CD4-positive, alpha-beta T cell (primary cell): ENCODE measurements at places on chromosomes 12 and 14.
A peak's percentile ranks its signal among the peaks of the same experiment; 100 is the strongest.

GRCh38 chr14:32329690-32330285, 690 bp downstream of the AKAP6 start:
- DNase-seq: no peak

- DNase-seq: no peak
These were observed 5.9 kb upstream of the GALNT9 start for GRCh38 chr12:132335179-132335756.

DNA sequence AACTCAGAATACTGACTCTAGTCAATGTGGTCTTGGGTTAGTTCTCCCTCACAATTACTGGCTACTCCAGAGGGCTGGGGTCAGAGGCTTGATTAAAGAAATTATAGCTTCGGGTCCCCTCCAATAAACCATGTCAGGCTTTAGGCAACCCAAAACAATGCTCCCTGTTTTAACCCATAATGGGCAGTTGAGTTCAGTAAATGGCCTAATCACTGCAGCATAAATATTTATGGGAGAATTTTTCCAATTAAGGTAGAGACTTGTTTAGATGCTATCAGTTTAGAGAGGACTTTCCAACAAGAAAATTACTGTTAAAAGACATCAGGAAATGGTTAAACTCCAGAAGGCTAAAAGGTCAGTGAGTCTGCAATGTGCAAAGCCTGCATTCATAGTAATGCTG, 389.2 kb upstream of the PRICKLE1 start:
- DNase-seq: no peak

DNA sequence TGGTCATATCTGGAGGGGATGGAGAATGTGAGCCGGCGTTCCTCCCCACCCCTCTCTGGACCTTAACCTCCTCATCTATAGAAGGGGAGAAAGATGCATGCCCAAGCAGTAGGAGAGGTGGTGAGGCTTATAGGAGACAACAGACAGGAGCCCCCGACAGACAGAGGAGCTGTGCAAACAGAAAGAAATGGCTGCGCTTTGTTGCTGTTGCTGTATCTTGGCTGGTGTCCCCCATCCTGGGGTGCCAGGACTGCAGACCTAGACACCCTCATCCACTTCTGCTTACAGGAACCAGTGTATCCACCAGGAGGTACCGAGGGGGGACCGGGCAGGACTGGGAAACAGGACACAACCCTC, 397 bp downstream of the SERPINA1 start:
- no peak for DNase-seq

GRCh38 chr14:58048219-58048618, 103.8 kb downstream of the ARMH4 start:
- no peak for DNase-seq

GRCh38 chr14:75487155-75487671, 35.1 kb upstream of the BATF start:
- DNase-seq: no peak

GRCh38 chr14:64696355-64696857, 7.8 kb upstream of the PLEKHG3 start:
- no peak for DNase-seq

DNA sequence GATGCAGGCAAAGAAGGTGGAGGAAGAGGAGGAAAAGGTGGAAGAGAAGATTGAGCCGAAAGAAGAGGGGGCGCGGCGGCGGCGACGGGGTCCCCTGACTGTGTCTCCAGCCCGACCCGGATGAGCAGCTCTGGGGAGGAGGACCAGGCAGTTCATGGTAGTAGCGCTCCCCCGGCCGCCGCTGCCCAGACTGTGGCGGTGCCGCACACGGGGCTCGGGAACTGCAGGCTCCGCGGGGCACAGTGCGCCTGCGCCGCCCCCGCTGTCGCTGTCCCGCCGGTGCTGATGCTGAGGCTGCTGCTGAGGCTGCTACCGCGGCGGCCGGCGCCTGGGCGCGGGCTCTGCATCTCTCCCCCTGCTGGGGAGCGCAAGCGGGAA, at the start of gene KCNH5:
Gene KCNH5, minus strand, starts transcription at position 225 of the 378 bp plus-strand sequence. CDS start 272 bp downstream, outside the sequence.
- DNase-seq: no peak

GRCh38 chr12:10406725-10407124, 2.8 kb downstream of the KLRC4 start:
- no peak for DNase-seq

DNA sequence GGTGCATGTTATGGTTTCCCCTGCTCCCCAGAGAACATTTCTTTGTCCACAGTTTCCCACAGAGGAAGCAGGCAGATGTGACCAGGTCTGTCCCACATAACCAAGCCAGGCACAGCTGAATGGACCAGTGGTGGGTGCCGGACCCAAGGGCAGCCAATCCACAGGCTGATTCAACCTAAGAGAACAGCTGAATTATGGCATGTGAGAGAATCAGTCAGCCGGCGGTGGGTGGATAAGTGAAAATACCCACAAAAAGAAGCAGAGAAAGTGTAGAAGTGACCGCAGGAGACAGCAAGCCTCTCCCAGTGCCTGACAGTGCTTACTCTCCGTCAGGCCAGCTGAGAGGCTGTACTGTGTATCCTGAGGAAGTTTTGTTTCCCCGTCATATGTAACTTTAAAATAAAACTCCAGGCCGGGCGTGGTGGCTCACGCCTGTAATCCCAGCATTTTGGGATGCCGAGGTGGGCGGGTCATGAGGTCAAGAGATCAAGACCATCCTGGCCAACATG, 14.9 kb downstream of the GPRC5D start:
- DNase-seq: no peak

- no peak for DNase-seq
These were observed 12.6 kb upstream of the DENND5B start for GRCh38 chr12:31603546-31604009.

- DNase-seq: no peak
These were observed 7.1 kb downstream of the RACGAP1 start for GRCh38 chr12:50018154-50018553.

DNA sequence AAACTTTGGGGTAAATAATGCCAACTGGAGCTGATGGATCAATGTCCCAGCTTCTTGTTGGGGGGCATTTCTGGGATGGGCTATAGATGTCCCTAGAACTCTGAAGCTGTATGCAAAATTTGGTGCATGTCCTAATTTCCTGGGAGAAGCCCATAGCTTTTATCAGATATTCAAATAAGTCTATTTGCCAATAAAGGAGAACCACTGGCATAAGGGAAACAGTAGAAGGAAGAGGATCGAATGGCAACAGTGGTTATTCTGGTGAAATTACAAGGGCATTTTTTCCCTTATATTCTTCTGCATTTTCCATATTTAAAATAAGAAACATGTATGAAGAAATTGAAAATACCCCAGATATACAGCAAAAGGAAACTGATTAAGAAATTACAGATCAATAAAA, 34.2 kb downstream of the PSMA6 start:
- DNase-seq: no peak

- peak; percentile 75 for DNase-seq
These were observed 50.9 kb downstream of the ZFP36L1 start for GRCh38 chr14:68741839-68742470.

DNA sequence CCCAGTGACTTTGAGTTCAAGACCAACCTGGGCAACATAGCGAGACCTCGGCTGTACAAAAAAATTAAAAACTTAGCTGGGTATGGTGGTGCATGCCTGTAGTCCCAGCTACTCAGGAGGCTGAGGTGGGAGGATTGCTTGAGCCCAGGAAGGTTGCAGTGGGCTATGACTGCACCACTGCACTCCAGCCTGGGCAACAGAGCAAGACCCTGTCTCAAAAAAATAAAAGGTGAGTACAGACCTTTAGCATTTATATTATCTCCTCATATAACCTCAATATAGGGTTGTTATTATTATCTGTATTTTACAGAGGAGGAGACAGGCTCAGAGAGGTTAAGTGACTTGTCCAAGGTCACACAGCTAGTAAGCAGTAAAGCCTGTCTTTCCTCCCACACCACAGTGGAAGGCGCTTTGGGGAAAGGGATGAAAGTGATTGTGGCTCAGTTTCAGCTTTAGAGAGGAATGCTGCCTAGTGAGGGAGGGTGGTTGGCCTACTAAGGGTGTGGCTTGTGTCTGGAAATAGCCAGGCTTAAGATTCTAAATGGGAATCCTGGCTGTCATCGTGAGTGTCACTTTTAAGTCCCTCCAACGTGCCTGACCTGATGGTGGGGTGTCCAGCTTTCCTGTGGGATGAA, 7.2 kb downstream of the TPCN1 start:
- DNase-seq: no peak

DNA sequence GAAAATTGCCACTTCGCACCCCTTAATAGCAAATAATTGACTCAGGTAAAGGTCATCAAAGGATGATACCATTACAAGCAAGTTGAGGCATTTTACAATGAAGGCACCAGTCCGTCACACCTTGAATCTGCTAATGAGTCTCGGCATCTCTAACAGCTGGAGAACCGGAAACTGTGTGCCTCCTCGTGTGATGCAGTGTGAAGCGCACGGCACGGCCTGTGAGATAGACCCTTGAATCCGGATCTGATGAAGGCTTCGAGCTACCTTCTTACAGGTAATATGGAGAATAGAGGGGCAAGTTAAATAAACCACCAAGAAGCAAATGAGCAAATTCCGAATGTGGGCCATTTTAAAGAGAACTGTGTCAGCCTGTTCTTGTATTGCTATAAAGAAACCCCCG, 19.8 kb upstream of the TUBA1A start:
- no peak for DNase-seq

GRCh38 chr12:75960086-75960910, 71.3 kb downstream of the PHLDA1 start:
- no peak for DNase-seq

GRCh38 chr12:116142936-116143898, 134.3 kb downstream of the MED13L start:
- DNase-seq: no peak

- no peak for DNase-seq
These were observed 7.3 kb downstream of the TM7SF3 start for GRCh38 chr12:27006797-27007467.

GRCh38 chr12:102043928-102044327, 17.9 kb downstream of the WASHC3 start:
- DNase-seq: no peak
